T1000 (cell line): ENCODE measurements at places on chromosomes 6 and 20.

DNA sequence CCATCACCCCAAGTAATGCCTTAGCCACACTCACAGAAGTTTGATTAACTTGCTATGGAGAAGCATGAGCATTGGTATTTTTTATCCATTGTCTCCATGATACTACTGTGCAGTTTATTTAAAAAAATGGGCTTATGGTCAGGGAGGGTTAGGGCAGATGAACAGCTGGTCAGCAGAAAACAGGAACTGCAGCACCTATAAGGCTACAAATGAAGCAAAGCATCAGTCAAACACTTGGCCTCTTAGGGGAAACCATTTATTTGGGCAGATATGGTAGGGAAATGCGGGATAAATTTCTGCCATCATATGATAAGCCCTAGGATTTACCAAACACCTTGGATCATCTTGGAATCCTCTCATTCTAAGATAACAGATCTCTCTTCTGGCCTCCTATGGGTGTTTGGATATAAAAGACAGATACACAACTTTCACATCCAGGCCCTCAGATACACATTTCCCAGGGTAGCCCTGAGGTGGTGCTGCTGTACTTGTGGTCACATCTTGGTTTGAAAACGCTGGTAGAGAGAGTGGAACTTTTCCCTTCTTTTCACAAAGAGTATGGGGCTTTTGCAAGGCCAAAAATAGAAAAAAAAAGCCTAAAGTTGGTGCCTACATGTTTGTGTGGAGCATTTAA lies 42.8 kb upstream of the AHI1 start:
- no peak for DNase-seq

DNA sequence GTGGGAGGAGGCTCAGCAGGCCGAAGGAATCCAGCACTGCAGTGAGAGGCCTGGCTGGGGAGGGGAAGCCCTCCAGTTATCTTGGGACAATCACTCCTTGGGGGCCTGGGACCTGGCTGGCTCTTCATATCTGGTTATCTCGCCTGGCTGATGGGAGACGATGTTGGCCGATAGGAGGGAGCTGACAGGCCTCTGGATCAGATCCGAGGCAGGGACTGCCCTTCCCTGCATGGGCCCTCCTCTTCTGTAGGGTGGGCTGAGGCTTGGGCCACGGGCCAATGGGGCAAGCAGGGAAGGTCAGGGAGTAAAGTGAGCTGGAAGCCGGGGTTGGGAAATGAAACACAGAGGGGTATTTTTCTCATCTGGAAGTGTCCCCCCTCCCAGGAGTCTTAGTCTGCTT lies 25.2 kb downstream of the MANBAL start:
- no peak for DNase-seq

DNA sequence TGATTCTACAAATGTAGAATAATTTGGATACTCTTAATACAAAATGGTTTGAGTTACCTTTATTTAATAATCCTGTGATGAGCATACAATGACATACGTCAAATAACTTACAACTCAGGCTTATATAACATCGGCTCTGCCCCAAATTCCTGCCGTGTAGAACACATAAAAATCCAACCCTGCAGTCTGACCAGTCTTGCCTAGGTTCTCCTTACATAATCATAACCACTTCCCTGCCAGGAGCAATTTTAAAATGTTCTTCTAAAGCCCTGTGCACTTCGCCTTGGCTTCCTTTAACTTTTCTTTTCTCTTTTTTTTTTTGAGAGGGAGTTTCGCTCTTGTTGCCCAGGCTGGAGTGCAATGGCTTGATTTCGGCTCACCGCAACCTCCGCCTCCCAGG lies 16.2 kb upstream of the IER3 start:
- DNase-seq: no peak

- DNase-seq: no peak
Observed at GRCh38 chr6:100464903-100465700, at the start of gene SIM1. Gene SIM1, minus strand, starts transcription at chr6:100464921. Its CDS starts 1,453 bp downstream, at chr6:100463468.

GRCh38 chr20:49750611-49751396 lies 37.1 kb upstream of the B4GALT5 start:
- DNase-seq: no peak

- no peak for DNase-seq
Observed at GRCh38 chr20:62129731-62130531, 7.7 kb downstream of the LSM14B start.

GRCh38 chr6:9420316-9421015 lies 985.1 kb upstream of the SLC35B3 start:
- no peak for DNase-seq

DNA sequence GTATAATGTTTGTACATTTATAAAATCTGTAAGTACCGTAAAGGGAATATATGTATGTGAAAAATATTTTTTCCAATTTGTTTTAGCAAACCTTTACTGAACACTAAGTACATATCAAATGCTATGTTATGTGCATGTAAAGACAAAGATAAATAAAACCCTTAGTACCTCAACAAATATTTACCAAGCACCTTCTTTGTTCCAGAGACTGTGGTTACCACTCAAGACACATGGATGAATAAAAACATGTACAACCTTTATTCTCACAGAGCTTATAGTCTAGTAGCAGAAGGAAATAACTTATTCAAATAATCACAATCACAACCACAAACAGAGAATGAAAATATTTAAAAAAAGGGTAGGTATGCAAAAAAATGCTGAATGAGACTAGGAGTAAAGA lies 17.5 kb downstream of the TMX4 start:
- no peak for DNase-seq
